ENCODE measurements at places on chromosomes 1 and 21.

GRCh38 chr1:85333186-85333585 lies 56.8 kb upstream of the BCL10 start:
- DNase-seq, result no peak

GRCh38 chr1:201013031-201013485 lies 10.5 kb downstream of the KIF21B start:
- no peak for DNase-seq

DNA sequence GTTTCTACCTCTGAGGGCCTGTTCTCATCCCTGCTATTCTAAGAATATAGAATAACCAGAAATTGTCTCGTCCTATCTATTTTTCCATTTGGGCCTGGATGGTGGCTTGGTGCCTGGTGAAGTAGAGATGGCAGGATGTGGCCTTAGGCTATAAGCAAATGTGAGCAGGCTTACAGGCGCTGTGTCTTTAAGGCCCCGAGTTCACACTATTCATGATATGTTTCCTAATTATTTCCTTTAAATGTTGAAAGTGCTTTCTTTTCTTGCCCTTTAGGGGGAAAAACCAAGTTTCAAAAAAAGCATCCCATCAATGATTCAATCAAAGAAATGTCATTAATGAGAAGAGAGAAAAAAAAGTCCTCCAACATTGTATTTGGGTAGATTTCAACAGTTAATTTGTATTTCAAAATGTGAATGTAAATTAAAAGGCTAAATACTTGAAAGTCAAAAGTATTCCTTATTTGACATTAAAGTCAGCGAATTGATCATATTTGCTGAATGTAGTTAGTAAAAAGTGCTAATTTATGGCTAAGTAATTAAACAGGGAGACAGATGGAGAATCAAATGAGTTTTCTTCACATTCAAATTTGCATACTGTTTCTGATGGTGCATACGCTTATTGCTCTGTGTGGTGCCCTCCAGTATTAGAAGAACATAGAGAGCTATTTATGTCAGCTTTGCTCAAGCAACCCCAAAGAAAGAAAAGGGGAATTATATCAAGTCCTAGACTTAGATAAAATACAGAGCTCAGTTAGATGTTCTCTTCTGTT lies 34.0 kb upstream of the HUNK start:
- DNase-seq, result no peak

GRCh38 chr1:219575563-219575962 lies 37.3 kb downstream of the ZC3H11B start:
- no peak for DNase-seq

- no peak for DNase-seq
Observed at GRCh38 chr1:74847715-74848114, 114.8 kb downstream of the TYW3 start.

- no peak for DNase-seq
Observed at GRCh38 chr1:167491586-167492461, 26.5 kb downstream of the CD247 start.

DNA sequence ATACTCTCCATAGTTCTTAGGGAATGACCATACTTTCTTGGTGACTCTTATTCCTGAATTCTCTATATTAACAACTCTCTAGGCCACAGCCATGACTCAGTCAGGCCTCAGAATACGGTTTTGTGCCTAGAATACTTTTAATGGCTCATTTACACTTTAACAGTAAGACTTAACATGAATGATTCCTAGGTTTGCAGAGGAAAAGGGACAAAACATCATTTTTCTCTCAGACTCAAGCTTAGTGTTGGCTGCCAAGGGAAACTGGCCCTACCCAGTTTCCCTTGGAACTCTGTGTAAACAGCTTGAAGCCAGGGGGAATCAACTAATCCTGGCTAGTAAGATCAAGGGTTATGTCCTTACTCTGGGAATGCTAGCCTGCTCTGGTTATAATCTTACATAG lies 164.9 kb upstream of the PKN2 start:
- peak; percentile 23 for DNase-seq

GRCh38 chr1:43444836-43445235 lies 8.9 kb downstream of the HYI start:
- DNase-seq, result no peak

DNA sequence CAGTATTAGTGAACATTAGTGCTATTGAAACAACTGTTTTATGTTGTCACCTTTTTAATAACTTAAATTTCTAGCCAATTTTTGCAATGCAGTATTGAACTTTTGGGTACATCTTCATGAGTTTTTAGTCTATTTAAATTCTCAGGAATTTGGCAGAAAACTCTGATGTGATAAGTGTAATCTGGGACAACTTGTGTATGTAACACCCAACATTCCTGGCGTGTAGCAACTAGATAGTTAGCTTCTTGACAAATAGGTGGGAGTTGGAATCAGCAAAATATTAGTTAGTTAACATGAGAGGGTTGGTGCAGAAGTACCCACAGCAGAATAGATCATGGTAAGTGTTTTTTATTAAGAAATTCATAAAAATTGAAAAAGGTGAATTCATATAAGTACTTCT lies 111.6 kb downstream of the ITSN1 start:
- no peak for DNase-seq

- DNase-seq, result no peak
Observed at GRCh38 chr1:238961790-238962189, 424.6 kb upstream of the CHRM3 start.

DNA sequence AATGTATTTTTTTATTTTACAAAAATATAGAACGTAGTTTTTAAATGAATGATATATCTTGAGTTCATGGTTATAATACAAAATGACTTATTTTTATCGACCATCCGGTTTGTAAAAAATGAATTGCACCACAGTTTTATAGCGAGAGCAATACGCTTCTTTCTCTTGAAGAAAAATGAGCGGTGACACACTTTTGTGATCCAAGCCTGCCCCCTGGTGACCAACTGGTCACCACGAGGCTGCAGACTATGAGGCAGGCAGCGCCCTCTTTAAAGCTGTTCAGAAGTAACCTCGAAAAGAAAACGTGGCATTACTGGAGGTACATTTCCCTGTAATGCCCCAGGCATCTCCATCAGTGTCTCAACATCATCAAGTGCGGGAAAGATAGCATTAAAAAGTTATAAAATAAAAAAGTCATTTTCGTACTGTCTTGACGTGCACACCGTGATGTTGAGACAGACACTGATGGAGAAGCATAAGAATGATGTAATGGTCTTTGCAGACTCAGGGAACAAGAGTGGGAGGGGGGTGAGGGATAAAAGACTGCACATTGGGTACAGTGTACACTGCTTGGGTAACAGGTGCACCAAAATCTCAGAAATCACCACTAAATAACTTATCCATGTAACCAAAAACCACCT lies 734.2 kb upstream of the ADAMTS5 start:
- peak; percentile 87 for DNase-seq

GRCh38 chr21:17455451-17455850 lies 57.4 kb upstream of the CXADR start:
- peak; percentile 62 for DNase-seq

DNA sequence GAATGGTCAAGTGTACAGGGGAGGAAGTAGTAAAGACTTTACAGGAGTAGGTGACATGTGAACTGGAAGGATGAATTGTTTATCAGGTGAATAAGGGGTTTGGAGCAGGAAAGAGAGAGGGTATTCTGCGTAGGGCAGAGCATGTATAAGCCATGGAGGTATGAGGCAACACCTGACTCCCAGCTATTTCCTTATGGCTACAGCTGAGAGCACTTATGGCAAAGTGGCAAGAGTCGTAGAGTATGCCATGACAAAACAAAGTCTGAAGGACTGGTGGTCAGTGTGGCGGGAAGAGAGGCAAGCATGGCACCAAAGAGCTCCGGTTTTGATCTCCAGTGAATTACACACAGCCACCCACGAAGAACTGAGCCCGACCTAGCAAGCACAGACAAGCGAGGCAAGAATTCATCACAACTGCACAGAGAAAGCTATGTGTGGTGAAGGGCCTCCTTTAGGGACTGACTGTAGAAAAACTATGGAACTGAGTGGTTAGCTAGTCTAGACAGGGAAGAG lies 9.0 kb upstream of the ELOVL1 start:
- DNase-seq, result no peak

- peak; percentile 33 for DNase-seq
Observed at GRCh38 chr1:188270497-188270896, 1441.7 kb downstream of the PLA2G4A start.

DNA sequence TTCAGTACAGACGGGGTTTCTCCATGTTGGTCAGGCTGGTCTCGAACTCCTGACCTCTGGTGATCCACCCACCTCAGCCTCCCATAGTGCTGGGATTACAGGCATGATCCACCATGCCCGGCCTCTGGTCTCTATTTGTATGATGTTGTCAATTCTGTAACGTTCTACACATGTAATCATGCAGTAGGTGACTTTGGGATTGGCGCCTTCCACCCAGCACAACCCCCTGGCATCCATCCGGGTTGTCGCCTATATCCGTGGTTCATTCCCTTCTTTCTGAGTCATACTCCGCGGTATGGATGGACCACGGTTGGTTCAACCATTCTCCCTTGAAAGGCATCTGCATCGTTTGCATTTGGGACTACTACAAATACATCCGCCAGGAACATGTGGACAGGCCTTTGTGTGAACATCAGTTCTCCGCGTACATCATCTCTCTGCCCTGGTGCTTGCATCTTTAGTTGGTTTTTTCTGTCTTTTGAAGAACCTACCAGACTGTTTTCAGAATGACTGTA lies 72.1 kb downstream of the PDE9A start:
- DNase-seq, result no peak

DNA sequence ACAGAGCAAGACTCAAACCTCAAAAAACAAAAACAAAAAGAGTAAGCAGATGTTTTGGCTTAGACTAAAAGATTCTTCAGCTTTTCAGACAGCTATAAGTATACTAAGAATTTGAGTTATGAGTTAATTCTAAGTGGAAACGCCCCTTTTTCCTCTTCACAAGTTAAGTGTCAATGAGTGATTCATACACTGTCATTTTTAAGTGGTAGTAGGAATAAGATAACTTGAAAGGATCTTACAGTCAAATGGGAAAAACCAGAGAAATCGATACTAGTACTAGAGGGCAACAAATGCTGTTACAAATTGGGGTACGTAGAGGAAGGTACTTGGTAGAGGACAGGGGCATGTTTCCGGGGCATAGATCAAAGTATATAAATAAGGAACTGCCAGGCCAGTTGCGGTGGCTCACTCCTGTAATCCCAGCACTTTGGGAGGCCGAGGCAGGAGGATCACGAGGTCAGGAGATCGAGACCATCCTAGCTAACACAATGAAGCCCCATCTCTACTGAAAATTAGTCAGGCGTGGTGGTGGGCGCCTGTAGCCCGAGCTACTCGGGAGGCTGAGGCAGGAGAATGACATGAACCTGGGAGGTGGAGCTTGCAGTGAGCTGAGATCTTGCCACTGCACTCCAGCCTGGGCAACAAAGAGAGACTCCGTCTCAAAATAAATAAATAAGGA lies 7.4 kb downstream of the H3-3A start:
- no peak for DNase-seq

- no peak for DNase-seq
Observed at GRCh38 chr1:20446796-20447195, 39.2 kb downstream of the CAMK2N1 start.

GRCh38 chr21:42981214-42981523 lies 6.8 kb downstream of the PKNOX1 start:
- no peak for DNase-seq

GRCh38 chr1:25909040-25909439 lies 2.8 kb upstream of the STMN1 start:
- DNase-seq, result no peak
